ENCODE measurements at places on chromosomes 11 and 22. TPM values are rescaled to one million over a fixed set of nuclear protein-coding genes. Genes with fewer than 3 reads are reported as not detected.

- no peak for DNase-seq
Measured at GRCh38 chr22:50516068-50516467, 8.0 kb downstream of the NCAPH2 start.

GRCh38 chr22:23222793-23223568 lies 42.7 kb downstream of the BCR start:
- DNase-seq, result no peak

GRCh38 chr11:65565624-65566453 lies 4.4 kb upstream of the ZNRD2 start:
- DNase-seq, result no peak

DNA sequence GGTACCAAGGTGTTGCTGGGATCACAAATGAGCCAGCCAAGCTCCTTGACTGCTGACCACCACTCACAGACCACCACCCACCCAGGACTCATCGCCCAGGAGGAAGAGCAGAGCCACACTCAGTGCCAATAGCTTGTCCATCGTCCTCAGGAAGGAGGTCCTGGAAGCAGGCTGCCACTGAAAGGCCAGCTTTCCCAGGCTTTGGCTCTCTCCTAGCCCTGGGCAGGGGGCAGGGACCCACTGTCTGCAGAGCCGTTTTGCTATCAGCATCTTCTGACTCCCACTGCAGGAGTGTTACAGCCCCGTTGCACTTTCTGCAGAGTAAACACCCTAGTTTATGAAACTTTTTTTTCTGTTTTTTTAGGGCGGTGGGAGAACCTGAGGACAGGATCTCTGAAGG lies 12.2 kb upstream of the ACRV1 start:
- no peak for DNase-seq

GRCh38 chr11:73429121-73429750 lies 53.0 kb downstream of the RELT start:
- no peak for DNase-seq

GRCh38 chr22:33012833-33013450 lies 45.2 kb downstream of the SYN3 start:
- DNase-seq, result no peak

DNA sequence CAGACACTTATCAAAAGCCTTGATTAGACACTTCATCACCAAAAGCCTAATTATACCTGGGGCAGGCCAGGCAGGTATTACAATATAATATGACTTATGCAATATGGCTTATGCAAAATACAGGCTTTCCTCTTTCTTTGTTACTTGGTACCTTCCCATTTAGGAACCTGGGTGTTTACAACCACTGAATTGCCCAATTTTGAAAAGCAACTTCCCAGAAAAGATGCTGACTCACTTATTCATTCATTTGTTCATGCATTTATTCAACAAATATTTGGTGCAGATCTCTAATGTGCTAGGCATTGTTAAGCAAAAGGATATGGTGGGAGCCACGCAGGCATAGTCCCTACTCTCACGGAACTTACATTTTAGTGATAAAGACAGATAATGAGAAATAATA lies 13.6 kb upstream of the JAML start:
- DNase-seq, result no peak

DNA sequence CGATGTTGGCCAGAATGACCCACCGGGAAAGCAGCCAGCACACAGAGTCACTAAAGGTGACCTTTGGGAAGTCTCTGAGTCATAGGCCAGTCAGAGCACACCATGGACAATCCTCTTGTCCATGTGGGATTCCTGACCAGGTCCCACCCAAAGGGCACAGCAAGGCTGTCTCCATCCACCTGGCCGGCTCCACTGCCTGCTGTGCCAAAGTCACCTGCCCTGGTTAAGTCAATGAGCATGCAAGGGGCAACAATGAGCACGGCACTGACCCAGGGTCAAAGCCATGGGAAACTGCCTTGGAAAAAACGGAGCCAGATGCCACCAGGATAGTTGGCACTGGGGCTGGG lies 49.8 kb downstream of the SHANK2 start:
- no peak for DNase-seq

DNA sequence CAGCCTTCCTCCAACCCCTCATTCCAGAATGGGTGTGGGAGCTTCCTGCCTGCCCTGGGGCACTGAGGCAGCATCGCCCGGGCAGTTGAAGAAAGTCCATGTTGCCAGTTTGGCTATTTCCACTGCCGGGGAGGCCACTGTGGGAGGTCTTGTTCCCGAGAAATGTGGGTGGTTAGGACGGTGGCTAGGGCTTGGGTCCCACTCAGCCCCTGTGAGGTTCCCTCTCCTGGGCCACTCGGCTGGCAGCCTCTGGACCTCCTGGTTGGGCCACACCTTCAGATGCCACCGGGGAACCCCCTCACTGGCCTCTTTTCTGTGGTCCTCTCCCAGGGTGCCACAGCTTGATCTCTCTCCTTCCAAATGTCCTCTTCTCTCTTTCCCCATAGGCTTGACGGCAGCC lies 5.1 kb upstream of the PPP6R3 start:
- no peak for DNase-seq

DNA sequence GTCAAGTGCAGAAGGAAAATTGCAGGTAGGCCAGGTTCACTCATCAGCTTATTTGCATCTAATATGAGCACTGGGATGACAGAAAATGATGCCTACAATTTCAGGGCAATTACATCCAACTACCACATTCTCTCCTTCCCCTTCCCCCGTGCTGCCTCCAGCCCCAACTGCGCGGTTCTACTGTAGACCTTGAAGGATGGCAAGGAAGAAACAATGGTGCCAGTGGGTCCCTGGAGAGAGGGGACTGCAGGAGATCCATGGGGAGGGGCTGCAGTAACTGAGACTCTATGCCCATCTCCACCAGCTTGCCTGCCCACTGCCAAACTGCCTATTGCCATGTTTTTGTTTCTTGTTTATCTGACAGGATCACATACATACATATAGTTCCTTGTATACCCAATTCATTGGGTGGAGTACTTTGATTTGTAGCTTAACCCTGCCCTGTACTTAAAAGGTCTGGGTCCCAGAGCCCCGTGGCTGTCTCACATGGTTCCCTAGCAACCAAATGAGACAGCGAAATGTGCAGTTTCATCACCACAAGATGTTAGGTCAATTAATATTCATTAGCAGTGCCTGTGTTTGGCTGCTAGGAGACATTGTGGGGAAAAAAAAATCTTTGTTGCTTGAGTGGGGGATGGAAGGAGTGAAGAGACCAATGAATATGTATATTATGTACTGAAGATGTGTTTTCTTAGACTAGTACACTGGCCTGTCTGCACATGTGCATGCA lies 253.5 kb upstream of the PLET1 start:
- no peak for DNase-seq

- no peak for DNase-seq
Measured at GRCh38 chr11:130602641-130603334, 154.3 kb downstream of the ADAMTS15 start.

DNA sequence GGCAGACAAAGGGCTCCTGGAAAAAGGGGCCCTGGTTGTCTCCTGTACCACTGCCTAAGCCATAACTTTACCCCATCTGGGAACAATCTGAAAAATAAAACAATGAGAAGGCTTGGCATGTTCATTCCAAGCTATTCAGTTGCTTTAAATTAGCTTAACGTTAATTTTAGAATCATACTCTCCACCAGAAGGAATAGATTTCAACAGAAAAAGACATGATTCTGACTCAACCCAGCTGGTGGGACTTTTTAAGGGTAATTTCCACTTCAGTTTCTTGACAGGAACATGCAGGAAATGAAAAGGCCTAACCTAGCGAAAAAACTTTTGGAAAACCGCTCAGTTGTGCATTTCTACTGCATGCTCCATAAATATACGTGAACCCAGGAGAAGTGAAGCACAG lies 7.9 kb downstream of the SF3A1 start:
- no peak for DNase-seq

- no peak for DNase-seq
Measured at GRCh38 chr22:42841444-42841843, 15.6 kb downstream of the ARFGAP3 start.

DNA sequence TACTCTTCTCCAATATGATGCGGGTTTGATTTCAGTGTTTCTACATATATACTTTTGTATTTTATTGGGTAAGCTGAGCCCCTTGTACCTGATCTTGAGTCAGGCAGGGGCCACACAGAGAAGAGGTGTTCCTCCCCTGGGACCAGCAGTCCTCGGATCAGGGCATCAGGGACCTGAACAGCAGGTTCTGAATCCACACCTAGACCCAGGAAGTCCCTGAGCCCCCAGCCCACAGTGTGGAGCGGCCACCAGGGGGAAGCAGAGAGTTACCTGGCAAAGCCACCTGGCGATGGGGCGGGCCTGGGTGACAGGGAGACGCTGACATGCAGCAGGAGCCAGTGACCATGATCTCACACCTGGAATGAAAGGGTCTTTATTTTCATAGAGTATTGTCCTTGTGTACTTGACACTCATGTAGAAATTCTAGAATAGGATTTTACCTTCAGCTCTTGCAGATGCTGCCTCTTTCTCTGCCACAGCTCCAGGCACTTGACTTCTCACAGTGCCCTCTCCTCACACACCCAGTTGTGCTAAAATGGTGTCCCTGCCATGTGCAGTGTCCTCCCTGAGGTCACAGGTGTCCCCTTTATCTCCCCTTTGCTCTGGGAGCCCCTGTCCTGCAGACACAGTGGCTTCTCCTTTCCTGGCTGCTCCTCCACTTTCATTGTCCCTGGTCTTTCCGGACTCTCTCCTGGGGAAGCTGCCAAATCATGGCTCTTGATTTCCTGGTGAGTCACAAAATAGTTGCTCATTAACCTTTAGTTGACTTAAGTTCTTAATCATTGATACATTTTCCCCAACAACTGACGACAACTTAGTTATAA lies 48.5 kb downstream of the GGTLC2 start:
- DNase-seq, result peak; percentile 21

GRCh38 chr11:120759046-120759445 lies 247.5 kb downstream of the GRIK4 start:
- DNase-seq, result no peak

- no peak for DNase-seq
Measured at GRCh38 chr11:1773994-1774550, 10.3 kb upstream of the CTSD start.

DNA sequence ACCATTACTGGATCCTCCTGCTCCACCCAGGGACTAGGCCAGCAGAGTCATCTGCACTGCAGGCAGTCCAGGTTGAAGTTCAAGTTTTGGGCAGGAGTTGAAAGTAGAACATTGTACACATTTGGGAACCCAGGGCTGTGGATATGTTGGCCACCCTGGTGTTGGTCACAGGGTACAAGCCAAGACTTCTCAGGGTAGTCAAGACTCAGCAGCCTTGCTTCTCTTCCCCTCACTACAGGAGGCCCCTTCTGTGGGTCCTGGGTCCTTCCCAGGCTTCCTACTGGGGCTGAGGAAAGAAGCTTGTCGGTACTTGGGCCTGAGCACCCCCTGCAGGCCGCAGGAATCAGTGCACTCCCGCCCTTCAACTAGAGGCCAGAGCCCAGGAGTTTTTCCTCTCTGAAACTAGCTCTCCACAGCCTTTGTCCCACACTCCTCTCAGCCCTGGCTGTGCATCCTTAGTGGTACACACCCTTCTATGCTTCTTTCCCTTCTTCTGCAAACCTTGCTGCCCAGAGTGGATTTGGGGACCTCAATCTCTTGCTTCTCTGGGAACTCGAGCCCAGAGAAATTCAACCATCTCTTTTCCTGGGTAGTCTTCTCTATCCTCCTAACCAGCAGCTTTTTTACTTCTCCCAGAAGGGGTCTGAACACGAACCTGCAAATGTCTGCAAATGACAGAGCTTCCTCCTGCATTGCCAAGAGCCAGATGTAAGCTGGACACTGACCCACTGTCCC lies 2.6 kb upstream of the HPX start:
- DNase-seq, result peak; percentile 39

DNA sequence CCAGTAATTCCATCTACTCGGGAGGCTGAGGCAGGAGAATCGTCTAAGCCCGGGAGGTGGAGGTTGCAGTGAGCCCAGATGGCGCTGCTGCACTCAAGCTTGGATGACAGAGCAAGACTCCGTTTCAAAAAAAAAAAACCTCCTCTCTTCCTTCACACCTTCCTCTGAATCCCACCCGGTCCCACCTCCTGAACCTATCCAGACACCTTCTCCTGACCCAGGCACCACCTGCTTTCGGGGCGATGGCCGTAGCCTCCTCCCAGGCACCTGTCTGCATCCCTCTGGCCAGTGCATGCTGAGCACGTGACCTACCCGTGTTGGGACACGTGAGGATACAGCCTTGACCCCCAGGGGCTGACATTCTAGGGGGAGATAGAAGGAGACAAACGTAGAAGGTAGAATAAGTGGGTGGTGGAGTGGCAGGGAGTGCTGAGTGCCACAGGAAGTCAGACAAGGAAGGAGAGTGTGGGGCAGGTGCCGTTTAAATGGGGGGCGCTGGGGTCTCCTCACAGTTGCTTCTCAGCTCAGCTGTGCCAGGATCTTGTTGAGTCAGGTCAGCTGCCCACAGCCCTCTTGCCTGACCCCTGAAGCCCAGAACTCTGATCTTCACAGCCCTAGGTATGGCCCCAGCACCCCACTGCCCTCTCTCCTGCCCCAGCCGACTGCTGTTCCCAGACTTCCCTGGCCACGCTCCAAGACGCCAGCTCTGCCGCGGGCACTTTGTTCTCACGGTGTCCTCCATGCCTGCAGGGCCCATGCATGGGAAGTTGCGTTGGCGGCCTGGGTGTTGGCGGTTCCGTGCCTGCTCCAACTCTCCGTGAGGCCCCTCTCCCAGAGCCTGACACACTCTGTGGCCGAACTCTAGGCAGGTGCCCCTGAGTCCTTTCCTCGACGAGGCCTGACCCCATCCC lies 1.2 kb upstream of the MIOX start:
- no peak for DNase-seq

DNA sequence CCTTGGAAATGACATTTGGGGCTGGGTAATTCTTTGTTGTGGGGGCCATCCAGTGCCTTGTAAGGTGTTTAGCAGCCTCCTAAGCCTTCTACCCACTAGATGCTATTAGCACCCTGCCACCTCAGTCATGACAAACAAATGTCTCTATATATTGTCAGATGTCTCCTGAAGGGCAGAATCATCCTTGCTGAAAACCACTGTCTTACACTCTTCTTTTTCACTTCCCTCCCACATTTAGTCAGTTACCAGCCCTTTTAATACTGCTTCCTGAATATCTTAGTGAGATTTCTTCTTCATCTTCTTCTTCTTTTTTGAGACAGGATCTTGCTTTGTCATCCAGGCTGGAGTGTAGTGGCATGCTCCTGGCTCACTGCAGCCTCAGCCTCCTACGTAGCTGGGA lies 33.1 kb downstream of the TNRC6B start:
- DNase-seq, result no peak

DNA sequence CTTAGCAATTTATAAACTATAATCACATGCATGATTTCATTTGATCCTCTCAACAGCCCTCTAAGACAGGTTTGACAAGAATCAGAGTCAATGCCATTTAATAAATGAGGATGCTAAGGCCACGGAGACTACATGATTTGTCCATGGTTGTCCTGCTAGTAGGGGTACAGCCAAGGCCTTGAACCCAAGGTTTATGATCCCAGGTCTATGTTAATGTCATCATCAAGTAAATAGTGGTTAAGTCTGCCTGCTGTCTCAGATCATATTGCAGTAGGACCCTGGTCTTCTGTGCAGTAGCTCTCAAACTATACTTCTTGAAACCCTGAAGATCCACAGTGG lies 17.7 kb upstream of the SYTL2 start:
- no peak for DNase-seq

- no peak for DNase-seq
Measured at GRCh38 chr11:71986131-71986530, 12.6 kb upstream of the IL18BP start.

The TPBGL gene
- total RNA-seq, result 0.34 TPM

The C22orf42 gene
- total RNA-seq, result not detected

The MRGPRX3 gene
- not detected for total RNA-seq

The TMEM225 gene
- not detected for total RNA-seq

The DCUN1D5 gene
- total RNA-seq, result 78.9 TPM

The CD6 gene
- total RNA-seq, result 411 TPM

The RTN3 gene
- total RNA-seq, result 54.7 TPM

The FAM180B gene
- not detected for total RNA-seq

The FGF4 gene
- total RNA-seq, result not detected

The SIDT2 gene
- total RNA-seq, result 24.3 TPM
